ENCODE measurements at places on chromosomes 11 and 22.

DNA sequence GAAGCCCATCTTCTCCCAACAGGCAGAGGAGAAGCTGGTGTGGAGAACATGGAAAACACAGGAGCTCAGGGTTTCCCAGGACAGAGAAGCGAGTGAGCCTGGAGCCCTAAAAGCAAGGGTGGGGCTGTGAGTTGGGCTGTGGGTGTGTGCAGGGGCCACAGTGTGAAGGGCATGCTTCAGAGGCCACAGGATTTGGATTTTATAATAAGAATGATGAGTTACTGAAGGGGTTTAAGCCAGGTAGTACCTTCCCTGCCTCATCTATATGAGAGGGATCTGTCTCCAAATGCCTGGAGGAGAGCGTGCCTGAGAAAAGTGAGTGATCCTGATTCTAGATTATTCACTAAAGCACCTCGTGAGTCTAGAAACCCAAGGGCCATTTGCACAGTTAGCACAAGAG lies 106.8 kb downstream of the VPREB1 start:
- DNase-seq: no peak

GRCh38 chr11:88335284-88335683 lies 2.3 kb downstream of the CTSC start:
- DNase-seq: no peak

DNA sequence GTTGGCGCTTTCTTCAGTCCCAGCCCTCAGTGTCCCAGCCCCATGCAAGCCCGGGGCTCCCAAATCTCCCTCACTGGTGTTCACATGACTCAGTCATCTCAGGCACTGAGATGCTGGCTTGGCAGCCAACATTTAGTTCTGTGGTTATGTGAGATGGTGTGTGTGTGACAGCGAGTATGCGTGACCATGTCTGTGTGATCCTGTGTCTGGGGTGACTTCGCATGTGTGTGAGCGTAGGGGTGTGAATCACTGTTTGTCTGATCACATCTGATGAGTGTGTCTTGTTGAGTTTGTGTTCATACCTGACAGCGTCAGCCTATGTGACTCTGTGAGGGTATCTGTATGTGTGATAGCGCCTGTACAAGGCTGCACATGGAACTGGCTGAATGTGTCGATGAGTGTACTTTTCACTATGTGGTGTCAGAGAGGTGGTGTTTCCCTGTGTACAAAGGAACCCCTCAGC lies 16.2 kb downstream of the CREB3L1 start:
- peak; percentile 39 for DNase-seq

- DNase-seq: no peak
Observed at GRCh38 chr11:113817162-113817561, 37.6 kb downstream of the CLDN25 start.

- DNase-seq: no peak
Observed at GRCh38 chr11:57307666-57308270, 17.0 kb downstream of the TNKS1BP1 start.

GRCh38 chr11:808427-809286 lies 1.1 kb upstream of the RPLP2 start:
- DNase-seq: peak; percentile 83

DNA sequence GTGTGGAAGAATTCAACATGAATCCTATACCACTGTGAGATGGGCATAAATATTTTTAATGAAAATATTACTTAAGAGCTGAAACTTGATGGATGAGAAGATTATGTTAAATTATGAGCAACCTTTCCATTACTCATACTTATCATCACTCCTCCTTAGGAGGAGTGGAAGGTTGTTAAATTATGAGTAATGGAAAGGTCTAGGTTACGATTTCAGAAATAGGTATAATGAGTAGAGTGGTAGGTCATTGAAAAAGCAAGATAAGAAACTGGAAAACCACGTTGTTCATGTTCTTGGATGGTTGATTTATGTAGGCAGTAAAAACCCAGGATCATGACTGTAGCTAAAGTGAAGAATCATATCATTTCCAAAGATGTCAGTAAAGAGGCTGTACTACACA lies 973.2 kb upstream of the RAG2 start:
- DNase-seq: no peak

DNA sequence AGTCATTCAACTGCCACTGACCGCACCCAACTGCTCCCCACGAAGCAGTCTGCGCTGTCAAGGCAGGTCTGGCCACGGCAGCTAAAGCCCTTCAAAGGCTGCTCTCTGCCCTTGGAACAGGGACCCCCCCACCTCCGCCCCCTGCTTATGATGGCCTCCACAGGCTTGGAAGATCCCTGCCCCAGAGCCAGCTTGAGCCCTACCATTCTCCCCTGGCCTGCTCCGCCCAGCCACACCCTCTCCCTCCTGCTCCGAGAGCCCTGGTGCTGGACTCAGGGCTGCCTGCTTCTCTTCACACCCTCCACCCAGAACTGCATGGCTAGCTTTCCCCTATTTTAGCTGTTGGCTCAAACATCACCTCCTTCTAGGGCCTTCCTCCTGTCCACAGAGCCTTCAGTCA lies 19.0 kb downstream of the ZMAT5 start:
- no peak for DNase-seq

- no peak for DNase-seq
Observed at GRCh38 chr11:14414470-14415461, 55.8 kb upstream of the RRAS2 start.

- no peak for DNase-seq
Observed at GRCh38 chr22:25942115-25942855, 200.3 kb downstream of the MYO18B start.

DNA sequence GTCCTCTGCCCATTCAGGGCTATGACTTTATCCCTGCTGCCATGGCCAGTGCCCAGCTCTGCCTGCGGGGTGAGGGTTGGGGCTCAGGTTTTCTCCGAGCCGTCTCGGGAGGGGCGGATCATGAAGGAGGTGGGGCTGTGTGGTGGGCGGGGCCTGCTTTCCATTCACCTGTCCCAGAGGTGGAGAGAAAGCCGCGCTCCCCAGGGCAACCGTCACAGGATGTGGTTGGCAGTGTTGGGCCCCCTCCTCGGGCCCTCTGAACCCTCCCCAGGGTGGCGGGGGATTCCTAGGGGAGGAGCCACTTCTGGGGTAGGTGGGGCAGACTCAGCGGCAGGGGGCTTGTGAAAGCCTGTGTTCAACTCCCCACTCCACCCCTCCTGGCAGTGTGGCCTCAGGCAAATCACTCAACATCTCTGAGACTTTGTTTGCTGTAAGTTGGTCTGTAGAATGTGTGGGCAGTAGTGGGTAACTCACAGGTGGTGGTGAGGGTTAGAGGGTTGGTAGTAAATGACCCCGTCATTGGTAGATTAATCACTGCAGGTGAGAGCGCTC lies 50.3 kb downstream of the CD6 start:
- no peak for DNase-seq

GRCh38 chr11:71447791-71448256 lies 369 bp downstream of the DHCR7 start:
- no peak for DNase-seq

- DNase-seq: no peak
Observed at GRCh38 chr22:41478473-41478872, 9.6 kb downstream of the ACO2 start.

DNA sequence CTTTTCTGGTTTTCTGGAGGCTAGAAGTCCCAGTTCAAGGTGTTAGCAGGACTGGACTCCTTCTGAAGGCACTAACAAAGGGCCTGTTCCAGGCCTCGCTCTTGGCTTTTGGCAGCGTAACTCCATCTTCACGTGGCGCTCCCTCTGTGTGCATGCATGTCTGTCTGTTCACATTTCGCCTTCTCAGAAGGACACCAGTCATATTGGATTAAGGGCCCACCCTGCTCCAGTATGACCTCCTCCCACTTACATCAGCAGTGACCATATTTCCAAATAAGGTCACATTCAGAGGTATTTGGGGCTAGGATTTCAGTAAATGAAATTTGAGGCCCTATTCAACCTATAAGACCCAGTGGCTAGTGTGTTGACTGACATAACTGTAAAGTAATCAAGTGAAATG lies 20.0 kb downstream of the APLP2 start:
- no peak for DNase-seq

DNA sequence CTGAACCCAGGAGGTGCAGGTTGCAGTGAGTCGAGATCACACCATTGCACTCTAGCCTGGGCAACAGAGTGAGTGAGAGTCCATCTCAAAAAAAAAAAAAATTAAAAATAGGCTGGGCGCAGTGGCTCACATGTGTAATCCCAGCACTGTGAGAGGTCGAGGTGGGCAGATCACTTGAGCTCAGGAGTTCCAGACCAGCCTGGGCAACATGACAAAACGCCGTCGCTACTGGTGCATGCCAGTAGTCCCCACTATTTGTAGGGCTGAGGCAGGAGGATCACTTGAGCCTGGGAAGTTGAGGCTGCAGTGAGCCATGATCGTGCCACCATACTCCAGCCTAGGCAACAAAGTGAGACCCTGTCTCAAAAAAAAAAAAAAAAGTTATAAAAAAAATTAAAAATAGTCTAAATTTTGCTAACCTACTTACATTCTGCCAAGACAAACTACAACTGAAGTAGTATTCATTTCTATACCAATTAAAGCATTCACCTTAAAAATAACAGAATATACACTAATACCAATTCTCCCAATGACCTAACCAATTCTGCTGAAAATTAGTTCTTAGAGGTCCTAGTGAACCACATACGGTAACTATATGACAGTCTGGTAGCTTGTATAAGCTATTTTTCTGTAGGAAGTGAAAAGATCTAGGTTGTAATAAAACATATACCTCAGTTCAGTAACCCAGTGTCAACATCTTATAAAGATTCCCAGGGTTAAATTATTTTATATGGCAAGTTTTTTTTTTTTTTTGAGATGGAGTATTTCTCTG lies 7.1 kb downstream of the DDX6 start:
- no peak for DNase-seq

DNA sequence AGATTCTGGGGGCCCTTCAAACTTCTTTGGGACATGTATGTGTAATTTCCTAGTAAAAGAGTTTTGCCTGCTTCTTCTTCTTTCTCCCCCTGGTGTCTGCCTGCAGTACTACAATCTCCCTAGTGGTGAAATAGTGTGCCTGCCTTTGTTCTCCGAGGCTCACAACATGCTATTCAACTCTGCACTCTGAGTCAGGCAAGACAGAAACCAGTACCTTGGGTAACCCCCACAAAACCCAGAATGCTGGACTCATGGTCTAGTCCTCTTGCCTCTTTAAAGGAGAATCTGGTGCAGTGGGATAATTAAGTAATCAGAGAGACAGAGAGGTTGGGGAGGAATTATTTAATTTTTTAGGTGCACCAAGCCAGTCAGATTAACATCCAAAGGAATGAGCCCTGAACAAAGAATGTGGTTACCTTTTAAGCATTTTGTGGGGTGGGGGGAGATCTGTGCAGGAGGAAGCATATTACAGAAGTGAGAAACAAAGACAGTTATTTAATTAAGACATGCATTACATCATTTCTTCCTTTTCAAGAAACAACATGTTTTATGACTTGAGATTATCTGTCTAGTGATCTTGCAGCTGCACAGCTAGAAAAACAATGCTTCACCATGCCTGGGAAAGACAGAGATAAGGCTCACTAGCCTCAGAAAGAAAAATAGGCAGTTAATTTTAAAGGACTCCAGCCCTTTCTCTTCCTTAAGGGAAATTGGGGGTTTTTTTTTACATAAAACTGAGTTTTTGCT lies 11.0 kb upstream of the MS4A6A start:
- DNase-seq: peak; percentile 65

DNA sequence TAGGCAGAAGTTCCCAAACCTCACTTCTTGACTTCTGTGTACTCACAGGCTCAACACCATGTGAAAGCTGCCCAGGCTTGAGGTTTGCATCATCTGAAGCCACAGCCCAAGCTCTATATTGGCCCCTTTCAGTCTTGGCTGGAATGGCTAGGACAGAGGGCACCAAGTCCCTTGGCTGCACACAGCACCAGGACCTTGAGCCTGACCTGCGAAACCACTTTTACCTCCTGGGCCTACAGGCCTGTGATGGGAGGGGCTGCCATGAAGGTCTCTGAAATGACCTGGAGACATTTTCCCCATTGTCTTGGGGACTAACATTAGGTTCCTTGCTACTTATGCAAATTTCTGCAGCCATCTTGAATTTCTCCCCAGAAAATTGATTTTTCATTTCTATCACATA lies 288.3 kb upstream of the ZC3H12C start:
- no peak for DNase-seq

- peak; percentile 36 for DNase-seq
Observed at GRCh38 chr22:30947816-30948454, 20.6 kb downstream of the MORC2 start.

GRCh38 chr11:20652150-20652806 lies 17.1 kb upstream of the NELL1 start:
- no peak for DNase-seq

GRCh38 chr11:17748761-17749721 lies 14.5 kb downstream of the KCNC1 start:
- DNase-seq: no peak

GRCh38 chr11:90476442-90477007 lies 253.7 kb upstream of the CHORDC1 start:
- DNase-seq: peak; percentile 46

DNA sequence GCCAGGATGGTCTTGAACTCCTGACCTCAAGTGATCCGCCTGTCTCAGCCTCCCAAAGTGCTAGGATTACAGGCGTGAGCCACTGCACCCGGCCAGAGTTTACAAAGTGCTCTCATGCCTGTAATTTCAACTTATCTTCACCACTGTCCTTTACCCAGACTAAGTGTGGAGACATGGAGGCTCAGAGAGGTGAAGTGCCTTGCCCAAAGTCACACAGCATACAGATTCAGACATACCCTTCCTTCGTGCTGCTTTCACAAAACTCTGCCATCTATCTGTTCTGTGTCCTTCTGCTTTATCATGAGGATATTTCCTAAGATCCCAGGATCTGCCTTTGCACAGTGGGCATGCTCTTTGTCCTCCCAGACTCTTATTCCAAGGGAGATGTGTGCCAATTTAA lies 143.6 kb upstream of the SYT13 start:
- DNase-seq: no peak
